ENCODE measurements at places on chromosomes 2 and 18.
A peak's percentile ranks its signal among the peaks of the same experiment; 100 is the strongest.

- H3K36me3 ChIP-seq: no peaks in the 10 kb centered on the region
- H3K27ac ChIP-seq: peak overlapping the region; percentile 83
- H3K4me3 ChIP-seq: peak overlapping the region; percentile 89
Observed at GRCh38 chr18:59140302-59140885, 710 bp downstream of the SEC11C start.

GRCh38 chr2:28348149-28348567 is 44.5 kb upstream of the FOSL2 start:
- peak overlapping the region; percentile 25 for H3K27ac ChIP-seq
- peaks cover 13% of the 10 kb centered on the region for H3K4me1 ChIP-seq
- no peaks in the 10 kb centered on the region for H3K27me3 ChIP-seq
- H3K36me3 ChIP-seq: no peaks in the 10 kb centered on the region
- DNase-seq: no peak

DNA sequence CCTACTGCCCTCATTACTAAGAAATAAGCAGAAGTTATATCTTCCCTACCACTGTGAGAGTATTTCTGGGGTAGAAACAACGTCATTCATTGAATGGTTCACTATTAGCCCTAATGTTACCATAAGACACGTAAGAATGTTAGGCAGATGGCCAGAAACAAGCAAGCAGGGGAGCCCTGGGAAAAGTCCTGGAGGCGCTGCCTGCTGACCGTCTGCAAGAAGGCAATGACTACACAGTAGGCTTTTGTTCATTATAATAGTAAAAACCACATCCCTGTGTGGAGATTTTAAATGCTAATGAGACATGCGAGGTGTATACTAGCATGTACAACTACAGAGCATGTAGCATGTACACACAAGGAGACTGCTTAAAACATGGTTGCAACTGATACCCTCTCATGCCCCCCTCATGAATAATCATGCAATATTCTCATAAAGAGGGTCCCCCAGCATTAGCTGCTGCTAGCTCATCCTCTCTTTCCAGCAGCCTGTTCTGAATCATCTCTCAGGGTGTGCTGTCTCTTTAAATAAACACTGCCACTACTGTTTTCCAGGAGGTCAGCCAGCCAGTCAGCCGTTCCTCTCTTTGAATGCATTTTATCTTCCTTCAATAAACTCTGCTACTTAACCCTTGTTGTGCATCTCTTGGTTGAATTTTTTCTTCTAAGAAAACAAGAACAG is 23.6 kb downstream of the SUCLG1 start:
- H3K4me1 ChIP-seq: no peaks in the 10 kb centered on the region
- H3K27ac ChIP-seq: no peak overlapping the region
- DNase-seq: no peak
- H3K4me3 ChIP-seq: no peak overlapping the region
- no peaks in the 10 kb centered on the region for H3K27me3 ChIP-seq

GRCh38 chr2:232492236-232492848 is 4.7 kb upstream of the ECEL1 start:
- no peak overlapping the region for H3K27ac ChIP-seq
- no peak for DNase-seq
- no peaks in the 10 kb centered on the region for H3K27me3 ChIP-seq

GRCh38 chr2:73984203-73984921 is at the start of gene TET3:
Gene TET3 (plus strand): TSS chr2:73984910. CDS start chr2:73986404, 1,494 bp downstream.
- DNase-seq: no peak
- H3K27me3 ChIP-seq: no peaks in the 10 kb centered on the region
- peaks cover 63% of the 10 kb centered on the region for H3K4me1 ChIP-seq
- H3K36me3 ChIP-seq: no peaks in the 10 kb centered on the region
- H3K27ac ChIP-seq: peak within 1 kb of the TSS; percentile 99
- peak within 1 kb of the TSS; percentile 82 for H3K4me3 ChIP-seq

- no peak overlapping the region for H3K27ac ChIP-seq
- H3K4me1 ChIP-seq: no peaks in the 10 kb centered on the region
- H3K4me3 ChIP-seq: no peak overlapping the region
- H3K36me3 ChIP-seq: no peaks in the 10 kb centered on the region
Observed at GRCh38 chr2:70199320-70199864, 8.6 kb upstream of the C2orf42 start.

DNA sequence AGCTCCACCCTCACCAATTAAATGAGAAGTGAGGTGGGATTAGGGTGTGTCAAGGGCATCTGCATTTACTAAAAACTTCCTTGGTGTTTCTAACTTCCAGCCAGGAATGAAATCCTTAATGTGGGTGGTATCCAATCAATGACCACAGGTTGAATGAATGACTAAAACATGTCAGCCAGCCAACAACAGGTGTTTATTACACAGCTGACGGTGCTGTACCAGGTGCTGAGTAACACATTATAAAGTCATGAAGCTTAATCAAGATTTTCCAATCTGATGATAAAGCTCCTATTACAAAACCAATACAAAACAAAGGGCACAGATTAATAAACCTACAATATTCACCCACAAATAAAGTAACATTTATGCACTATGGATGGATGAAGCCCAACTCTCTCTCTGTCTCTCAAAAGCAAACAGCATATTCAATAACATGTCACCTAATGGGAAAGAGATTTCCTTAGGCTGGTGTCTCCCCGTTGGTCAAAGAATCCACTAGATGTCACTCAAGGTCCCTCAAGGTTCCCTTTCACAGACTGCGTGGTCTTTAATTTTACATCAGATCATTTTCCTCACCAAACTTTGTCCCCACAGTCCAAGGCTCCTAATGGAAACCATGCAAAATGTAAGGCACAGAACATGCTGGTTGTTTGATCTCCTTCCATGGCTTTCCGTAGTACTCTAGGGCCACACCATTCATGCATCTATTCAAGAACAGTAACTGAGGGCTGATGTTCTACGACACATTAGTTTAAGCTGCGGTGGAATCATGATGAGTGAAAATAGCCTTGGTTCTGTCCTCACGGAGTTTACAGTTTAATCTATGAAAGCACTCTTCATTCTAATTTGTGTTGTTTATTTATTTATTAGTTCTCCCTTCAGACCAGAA is 6.4 kb upstream of the PTPN4 start:
- H3K36me3 ChIP-seq: no peaks in the 10 kb centered on the region
- no peak overlapping the region for H3K4me3 ChIP-seq
- H3K27ac ChIP-seq: no peak overlapping the region
- no peak for DNase-seq

DNA sequence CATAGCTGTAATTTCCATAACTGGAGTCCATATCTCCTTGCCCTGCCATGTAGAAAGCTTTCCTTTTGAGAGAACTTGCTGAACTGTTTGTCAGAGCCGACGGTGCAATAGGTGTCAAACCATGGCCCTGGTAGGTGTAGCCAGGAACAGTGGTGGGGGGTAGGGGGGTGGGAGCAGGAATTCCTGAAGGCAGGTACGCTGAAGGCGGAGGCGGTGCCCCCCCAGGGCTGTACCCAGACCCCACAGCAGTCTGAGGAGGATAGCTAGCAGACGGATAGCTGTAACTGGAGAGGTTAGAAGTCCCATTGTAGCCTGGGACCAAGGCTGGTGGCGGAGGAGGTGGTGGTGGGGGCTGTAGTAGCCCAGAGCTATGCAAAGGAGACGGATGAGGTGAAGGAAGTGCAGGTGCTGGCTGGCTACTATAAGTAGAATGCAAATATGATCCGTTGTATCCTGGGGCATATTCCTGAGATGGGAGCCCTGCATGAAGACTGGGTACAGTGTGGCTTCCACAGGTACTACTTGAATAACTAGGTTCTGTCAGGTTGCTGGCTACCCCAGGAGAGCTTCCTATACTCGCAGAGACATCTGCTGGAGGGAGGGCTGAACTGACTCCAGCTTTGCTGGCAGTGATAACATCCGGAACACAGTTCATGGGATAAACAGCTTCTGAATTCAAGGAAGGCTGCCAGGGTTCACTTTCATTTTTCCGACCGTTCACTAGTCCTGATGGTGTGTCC is 124.8 kb downstream of the FIGN start:
- no peaks in the 10 kb centered on the region for H3K36me3 ChIP-seq
- no peaks in the 10 kb centered on the region for H3K27me3 ChIP-seq
- no peak for DNase-seq
- no peak overlapping the region for H3K27ac ChIP-seq
- no peak overlapping the region for H3K4me3 ChIP-seq

DNA sequence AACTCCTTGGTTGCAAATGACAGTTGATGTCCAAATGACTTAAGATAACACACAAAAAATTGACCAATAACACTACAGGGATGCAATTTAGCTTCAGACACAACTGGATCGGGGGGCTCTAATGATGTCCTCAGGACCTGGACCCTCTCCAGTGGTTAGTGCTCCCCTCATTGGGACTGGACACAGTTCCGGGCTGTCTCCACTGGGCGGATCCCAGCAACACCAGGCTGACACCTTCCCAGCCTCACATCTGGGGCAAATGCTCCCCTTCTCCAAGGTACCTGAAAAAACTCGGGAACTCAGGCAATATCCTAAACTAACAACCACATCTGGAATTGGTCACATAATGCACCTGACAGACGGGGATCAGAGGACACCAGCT is 48.7 kb downstream of the PSMG2 start:
- H3K27me3 ChIP-seq: no peaks in the 10 kb centered on the region
- DNase-seq: no peak
- H3K36me3 ChIP-seq: no peaks in the 10 kb centered on the region
- no peak overlapping the region for H3K4me3 ChIP-seq
- no peaks in the 10 kb centered on the region for H3K4me1 ChIP-seq

GRCh38 chr2:174678395-174678794 is 80.8 kb upstream of the WIPF1 start:
- peaks cover 36% of the 10 kb centered on the region for H3K4me1 ChIP-seq
- no peak overlapping the region for H3K4me3 ChIP-seq
- no peak for DNase-seq
- no peaks in the 10 kb centered on the region for H3K36me3 ChIP-seq
- H3K27ac ChIP-seq: no peak overlapping the region

- no peak overlapping the region for H3K4me3 ChIP-seq
- H3K27me3 ChIP-seq: no peaks in the 10 kb centered on the region
- H3K4me1 ChIP-seq: no peaks in the 10 kb centered on the region
- H3K27ac ChIP-seq: no peak overlapping the region
Observed at GRCh38 chr18:31162419-31162793, 250 bp downstream of the DSC1 start.

DNA sequence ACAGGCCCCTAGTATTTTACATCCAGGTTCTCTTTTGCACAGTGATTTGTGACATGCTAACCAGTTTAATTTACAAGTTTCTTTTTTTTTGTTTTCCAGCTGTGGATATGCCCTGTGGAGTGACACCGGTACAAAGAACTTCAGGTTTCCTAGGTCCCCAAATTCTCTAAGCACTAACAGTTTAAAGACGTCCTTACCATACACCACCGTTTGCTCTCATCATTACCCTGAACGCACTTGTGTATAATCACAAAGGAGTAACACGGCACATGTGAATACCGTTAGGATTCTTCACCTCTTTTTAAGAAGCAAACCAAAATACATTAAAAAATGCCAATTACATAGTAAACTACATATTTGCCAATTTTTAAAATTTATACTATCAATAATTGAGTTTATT is 853 bp downstream of the LANCL1 start:
- no peaks in the 10 kb centered on the region for H3K27me3 ChIP-seq
- peak overlapping the region; percentile 92 for H3K4me3 ChIP-seq
- no peaks in the 10 kb centered on the region for H3K36me3 ChIP-seq
- peaks cover 5% of the 10 kb centered on the region for H3K4me1 ChIP-seq

GRCh38 chr2:144515696-144516410 is 4.1 kb downstream of the ZEB2 start:
- DNase-seq: no peak
- H3K36me3 ChIP-seq: no peaks in the 10 kb centered on the region
- peaks cover 6% of the 10 kb centered on the region for H3K27me3 ChIP-seq
- H3K4me3 ChIP-seq: peak overlapping the region; percentile 67
- peak overlapping the region; percentile 86 for H3K27ac ChIP-seq

DNA sequence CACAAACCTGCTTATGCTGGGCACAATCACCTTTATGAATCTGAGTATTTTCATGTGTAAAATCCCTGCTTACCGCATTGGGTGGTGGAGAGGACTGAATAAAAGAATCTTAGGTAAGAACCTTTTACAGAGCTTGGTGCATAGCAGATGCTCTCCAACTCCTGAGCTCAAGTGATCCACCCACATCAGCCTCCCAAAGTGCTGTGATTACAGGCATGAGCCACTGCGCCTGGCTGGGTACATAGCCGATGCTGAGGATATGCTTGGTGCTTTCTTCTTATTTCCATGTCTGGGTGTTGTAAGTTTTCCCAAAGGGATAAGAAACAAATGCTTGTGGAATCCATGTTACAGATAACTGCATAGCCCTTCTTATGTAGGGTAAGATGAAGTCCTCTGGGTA is 244.3 kb upstream of the PXDN start:
- no peak overlapping the region for H3K27ac ChIP-seq
- no peaks in the 10 kb centered on the region for H3K27me3 ChIP-seq
- H3K36me3 ChIP-seq: no peaks in the 10 kb centered on the region
- no peak for DNase-seq
- no peak overlapping the region for H3K4me3 ChIP-seq
- no peaks in the 10 kb centered on the region for H3K4me1 ChIP-seq

DNA sequence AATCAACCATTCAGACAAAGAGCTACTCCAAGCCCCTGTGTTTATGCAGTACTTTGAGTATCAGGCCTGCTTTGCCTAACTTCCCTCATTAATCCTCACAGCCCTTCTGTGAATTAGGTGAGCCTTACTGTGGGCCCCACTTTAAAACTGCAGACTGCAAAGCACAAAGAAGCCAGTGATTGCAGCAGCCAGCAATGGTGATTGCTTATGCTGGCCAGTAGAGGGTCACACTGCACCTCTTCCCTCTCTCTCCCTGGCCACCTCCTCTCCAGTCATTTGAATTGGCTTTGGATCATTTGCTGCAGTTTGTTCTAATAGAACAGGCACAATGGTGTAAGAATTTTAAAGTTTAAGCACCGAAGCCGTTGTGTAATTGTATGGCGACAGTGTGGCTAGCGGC is 229.9 kb downstream of the AGPS start:
- peaks cover 5% of the 10 kb centered on the region for H3K4me1 ChIP-seq
- H3K36me3 ChIP-seq: no peaks in the 10 kb centered on the region
- no peak for DNase-seq
- peaks cover 36% of the 10 kb centered on the region for H3K27me3 ChIP-seq

DNA sequence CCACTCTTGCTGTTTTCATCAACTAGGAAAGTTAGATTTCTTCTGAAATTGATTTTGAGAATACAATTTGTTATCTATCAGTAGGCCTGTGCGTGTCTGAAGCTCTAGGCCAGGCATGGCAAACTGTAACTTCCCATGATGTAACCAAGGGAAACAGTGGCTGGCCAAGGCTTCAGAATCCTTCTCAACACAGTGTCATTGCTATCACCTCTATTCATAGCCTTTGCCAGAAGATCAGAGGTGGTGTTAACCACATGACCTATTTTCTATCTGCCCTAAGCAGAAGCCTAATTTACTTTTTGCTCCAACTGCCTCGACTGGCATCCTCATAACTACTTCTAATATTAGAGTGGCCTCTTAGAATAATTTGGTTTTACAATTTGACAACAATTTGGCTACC is 2.5 kb downstream of the ITGB6 start:
- no peak for DNase-seq
- no peaks in the 10 kb centered on the region for H3K27me3 ChIP-seq
- peak overlapping the region; percentile 86 for H3K27ac ChIP-seq
- no peaks in the 10 kb centered on the region for H3K4me1 ChIP-seq
- H3K4me3 ChIP-seq: peak overlapping the region; percentile 57
- H3K36me3 ChIP-seq: no peaks in the 10 kb centered on the region
